ENCODE measurements at places on chromosomes 3 and 15. TPM values are rescaled to one million over a fixed set of nuclear protein-coding genes. Genes with fewer than 3 reads are reported as not detected.

The SLC38A3 gene
- not detected for total RNA-seq

The GOLGA8T gene
- 0.20 TPM for total RNA-seq

The CD86 gene
- total RNA-seq: not detected

The CHRM5 gene
- total RNA-seq: not detected

The TMEM41A gene
- total RNA-seq: 11.6 TPM

The MRPS11 gene
- total RNA-seq: 56.8 TPM

Measured in pulmonary artery endothelial cell (primary cell).